ENCODE measurements at places on chromosomes 13 and 19. TPM values are rescaled to one million over a fixed set of nuclear protein-coding genes. Genes with fewer than 3 reads are reported as not detected.

Gene NXNL1
- not detected for total RNA-seq

DNA sequence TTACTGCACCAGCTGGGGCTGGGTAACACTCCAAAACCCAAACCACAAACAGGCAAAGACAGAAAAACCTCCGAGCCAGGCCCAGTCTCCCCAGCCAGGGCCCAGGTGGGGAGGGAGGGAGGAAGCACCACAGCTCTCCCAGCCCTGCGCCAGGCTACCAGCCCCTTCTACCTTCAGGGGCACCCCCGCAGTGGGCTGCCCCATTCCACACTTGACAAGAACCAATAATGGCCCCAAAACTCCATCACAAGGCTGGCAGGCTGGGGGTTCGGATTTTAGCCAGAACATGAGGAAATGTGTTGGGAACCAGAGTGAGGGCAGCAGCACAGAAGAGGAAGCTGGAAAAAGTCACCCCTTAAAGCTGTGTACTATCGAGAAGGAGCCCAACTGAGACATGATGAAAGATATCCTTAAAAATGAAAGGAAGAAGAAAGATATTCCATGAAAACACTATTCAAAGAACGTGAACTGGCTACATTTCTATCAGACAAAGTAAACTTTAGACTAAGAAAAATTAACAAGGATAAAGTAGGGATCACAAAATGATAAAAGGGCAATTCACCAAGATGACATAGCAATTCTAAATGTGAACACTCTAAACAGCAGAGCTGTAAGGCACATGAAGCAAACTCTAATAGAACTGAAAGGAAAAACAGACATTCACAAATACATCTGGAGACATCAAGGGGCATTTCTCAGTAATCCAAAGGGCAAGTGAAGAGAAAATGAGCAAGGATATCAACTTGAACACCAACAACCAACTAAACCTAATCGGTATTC lies 12.9 kb downstream of the TUBGCP3 start:
- no peak for DNase-seq

- no peak for DNase-seq
Observed at GRCh38 chr13:100794575-100794974, 120.0 kb upstream of the TMTC4 start.

DNA sequence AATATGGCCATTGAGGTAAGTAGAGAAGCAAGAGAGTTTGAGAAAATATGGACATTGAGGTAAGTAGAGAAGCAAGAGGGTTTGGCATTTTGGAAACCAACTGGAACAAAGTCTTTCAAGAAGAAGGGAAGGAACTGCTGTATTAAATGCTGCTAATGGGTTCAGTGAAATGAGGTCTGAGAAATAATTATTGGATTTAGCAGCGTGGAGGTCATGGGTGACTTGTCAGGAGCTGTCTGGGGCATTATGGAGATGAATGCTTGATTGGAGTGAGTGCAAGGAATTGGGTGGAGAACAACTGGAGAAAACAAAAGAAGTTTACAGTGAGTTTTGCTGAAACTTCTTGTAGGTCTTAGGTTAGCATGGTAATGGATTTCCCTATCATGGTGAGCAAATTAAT lies 232.3 kb downstream of the ATP8A2 start:
- no peak for DNase-seq

- no peak for DNase-seq
Observed at GRCh38 chr13:61255040-61255796, 160.4 kb downstream of the PCDH20 start.

Gene NALCN
- not detected for total RNA-seq

Gene PAK4
- total RNA-seq: 17.0 TPM

DNA sequence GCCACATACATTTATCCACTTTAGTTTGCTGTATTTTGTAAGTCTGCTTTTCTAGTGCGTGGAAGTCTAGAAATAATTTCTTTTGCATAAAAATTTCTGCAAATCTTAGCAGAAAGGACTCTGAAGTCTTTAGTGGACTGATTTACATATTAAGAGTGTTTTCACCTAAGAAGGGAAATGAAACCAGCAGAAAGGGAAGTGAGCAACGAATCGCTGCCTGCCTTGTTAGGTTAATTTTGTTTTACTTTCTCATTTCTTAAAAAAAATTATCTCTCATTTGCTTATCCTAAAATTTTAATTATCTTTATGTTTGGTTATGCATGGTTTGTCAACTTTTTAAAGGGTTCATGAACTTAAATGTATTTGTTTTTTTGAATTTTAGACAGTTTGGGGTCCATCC lies 767 bp upstream of the GPR18 start:
- no peak for DNase-seq

DNA sequence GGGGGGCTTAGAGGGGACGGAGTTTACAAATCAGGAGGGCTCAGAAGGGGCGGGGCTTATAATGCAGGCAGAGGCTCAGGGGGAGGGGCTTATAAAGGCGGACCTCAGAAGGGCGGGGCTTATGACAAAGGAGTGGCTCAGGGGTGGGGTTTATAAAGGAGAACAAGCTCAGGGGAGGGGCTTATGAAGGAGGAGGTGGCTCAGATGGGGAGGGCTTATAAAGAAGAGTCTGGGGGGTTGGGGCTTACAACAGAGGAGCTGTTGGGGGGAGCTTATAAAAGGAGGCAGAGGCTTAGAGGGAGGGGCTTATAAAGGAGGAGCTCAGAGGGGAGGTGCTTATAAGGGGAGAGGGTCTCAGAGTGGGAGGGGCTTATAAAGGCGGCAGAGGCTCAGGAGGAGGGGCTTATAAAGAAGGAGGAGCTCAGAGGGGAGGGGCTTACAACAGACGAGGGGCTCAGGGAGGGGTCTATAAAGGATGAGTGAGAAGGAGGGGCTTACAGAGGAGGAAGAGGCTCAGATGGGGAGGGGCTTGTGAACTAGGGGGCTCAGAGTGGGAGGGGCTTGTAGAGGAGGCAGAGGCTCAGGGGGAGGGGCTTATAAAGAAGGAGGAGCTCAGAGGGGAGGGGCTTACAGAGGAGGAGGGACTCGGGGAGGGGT lies 1.0 kb downstream of the SMIM24 start:
- peak; percentile 51 for DNase-seq

All from activated T-cell treated with anti-CD3 and anti-CD28 coated beads, Interleukin-2, amount 50 U/mL, for 72 hours (primary cell).